ENCODE measurements at places on chromosomes 11 and 22.

GRCh38 chr11:77470971-77471370 lies 2.9 kb downstream of the PAK1 start:
- DNase-seq: no peak

GRCh38 chr11:72278905-72279304 lies 34.9 kb upstream of the PHOX2A start:
- DNase-seq: peak; percentile 71

- no peak for DNase-seq
These were observed 36.0 kb upstream of the OLFML1 start for GRCh38 chr11:7449211-7449840.

GRCh38 chr11:2287091-2287490 lies 14.6 kb downstream of the C11orf21 start:
- no peak for DNase-seq

DNA sequence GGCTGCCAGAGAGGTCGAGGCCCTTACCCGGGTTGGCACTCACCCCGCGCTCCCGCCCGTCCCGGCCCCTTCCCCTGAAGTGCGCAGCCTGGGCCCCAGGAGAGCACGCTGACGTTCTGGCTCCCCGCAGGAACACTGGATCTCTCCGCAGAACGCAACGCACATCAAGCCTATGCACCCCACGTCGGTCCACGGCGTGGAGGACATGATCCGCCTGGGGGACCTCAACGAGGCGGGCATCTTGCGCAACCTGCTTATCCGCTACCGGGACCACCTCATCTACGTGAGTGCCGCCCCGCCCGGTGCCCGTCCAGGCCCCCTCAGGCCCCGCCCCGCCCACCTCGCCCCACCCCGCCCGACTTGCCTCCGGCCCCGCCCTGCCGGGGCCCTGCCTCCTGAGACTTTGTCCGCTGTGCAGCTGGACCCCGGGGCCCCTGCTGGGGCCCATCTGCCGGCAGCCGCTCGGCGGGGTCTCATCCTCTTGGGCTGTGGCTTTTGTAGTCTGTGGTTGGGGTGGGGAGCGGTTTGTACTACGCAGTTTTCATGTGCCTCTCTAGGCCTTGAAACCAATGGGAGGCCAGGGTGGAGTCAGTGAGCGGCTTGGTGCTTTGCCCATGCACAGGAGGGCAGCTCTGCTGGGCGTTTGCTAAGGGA lies 19.7 kb downstream of the MYO7A start:
- no peak for DNase-seq

DNA sequence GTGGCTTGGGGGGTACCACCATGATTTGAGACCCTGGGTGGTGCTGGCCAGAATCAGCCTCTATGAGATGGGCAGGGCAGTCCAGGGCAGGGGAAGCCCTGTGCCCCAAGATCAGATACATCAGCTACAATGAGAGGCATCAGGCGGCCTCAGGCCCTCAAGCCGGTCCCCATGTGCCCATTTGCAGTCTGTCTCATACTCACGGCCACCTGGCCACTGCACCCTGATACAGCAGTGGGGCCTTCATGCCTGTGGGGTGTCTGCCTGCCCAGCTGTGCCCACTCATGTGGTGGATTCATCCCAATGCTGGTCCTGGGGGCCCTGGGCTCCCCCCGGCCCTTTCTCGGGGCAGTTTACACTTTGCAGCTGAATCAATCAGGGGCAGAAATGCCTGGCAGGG lies 42.4 kb upstream of the KCNQ1OT1 start:
- DNase-seq: no peak

- DNase-seq: no peak
These were observed 18.7 kb downstream of the TRIM44 start for GRCh38 chr11:35681163-35681767.

GRCh38 chr11:45662665-45663485 lies 2.5 kb downstream of the CHST1 start:
- peak; percentile 70 for DNase-seq

DNA sequence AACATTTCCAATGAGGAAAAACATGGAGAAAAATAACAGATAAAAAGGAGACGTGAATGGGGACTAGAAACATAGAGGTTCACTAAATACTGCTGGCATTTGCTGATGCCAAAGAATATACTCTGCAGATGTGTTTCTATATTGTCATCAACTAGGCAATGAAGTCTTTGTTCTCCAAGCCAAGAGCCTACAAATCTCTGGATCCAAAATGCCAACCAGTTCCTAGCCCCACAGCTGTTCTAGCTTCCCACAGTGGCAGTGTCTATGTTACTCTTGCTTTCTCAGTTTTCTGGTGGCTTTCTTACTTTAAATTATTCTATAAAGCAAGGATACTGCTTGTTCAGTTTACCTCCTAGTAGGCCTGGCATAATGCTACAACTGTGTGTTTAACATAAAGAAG lies 977.9 kb upstream of the CCDC90B start:
- no peak for DNase-seq

DNA sequence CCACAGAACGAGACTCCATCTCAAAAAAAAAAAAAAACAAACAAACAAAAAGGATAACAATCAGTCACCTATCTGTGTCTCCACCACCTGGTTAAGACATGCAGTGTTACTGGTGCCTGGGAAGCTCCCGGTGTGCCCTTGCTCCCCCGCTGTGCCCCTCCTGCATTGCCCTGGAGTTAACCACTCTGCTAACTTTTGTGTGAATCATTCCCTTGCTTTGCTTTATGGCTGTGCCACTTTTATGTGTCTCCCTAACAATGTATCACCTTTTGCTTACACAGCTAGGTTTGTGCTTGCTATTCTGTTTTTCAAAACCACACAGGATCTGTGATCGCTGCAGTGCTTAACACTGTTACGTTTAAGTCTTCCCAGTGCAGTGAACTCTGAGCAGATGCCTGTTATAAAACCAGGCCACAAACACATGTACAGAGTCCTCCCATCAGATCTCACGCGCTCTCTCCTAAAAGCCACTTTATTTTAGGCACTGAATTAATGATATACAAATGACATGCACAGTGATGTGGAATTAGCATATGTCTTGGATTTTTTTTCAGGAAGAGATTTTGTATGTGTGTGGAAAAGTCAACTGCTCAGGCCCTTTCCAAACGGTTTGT lies 69.9 kb downstream of the BUD13 start:
- DNase-seq: no peak

DNA sequence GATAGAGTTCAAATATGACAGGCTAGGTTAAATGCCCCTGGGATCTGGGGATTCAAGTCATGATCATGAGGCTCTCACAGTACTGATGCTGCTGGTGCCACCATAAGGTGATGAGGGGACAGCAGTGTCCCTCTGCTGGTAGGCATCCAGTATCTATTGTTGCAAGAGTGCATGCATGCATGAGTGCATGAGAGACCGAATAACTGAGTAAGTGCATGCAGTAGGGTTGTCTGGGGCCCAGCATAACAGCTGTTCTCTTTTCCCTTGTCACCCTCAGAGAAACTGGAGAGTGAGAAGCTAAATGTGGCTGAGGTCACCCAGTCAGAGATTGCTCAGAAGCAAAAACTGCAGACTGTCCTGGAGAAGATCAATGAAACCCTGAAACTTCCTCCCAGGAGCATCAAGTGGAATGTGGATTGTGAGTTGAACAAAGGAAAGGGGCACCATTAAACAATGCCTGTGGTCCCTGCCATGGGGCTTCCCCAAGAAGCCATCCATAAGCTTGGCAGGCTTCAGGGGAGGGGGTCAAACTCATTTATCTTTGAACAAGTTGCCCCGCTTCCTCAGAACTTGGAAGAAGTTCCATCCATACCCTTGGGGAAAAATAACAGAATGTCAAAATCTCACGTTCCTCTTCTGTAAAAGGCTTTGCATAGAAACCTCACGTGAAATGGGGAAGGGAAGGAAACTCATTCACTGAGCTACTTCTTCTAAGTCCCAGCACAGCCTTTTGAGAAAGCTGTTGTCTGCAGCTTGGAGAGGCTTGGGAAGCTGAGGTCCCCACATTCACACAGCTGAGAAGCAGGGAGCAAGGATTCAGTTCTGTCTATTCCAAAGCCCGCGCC lies 119.0 kb downstream of the PARVA start:
- peak; percentile 21 for DNase-seq

GRCh38 chr22:20571078-20571503 lies 63.7 kb downstream of the MED15 start:
- DNase-seq: no peak

DNA sequence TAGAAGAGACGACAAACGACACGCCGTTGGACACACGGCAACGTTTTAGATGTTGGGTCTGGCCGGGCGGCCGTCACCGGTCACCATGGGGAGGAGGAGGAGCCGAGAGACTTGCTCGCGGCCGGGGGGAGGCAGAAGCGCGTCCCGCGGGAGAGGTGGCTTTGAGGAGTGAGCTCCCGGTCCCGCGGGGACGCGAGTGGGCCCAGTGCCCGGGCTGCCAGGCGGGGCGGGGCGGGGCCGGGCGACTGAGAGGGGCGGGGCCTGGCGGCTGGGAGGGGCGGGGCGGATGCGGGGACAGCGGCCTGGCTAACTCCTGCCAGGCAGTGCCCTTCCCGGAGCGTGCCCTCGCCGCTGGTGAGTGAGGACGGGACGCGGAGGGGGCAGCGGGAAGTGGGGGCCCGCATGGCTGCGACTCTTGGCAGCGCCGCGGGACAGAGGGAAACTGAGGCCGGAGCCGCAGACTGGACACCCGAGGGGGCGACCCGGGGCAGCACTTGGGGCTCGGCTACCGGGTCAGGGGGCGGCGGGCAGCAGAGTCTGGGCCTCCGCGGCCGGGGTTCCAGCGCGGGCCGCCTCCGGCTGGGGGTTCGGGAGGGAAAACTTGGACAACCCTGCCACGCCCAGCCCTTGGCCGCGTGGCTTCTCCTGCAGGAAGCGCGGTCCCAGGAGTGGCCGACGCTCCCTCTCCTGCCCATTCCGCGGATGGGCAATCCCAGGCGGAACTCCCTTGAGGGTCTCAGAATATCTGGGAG lies at the start of gene TSPO:
TSPO (plus strand) TSS at position 309 of the 752 bp plus-strand sequence. CDS start 7,680 bp downstream, outside the sequence.
- DNase-seq: peak; percentile 47

DNA sequence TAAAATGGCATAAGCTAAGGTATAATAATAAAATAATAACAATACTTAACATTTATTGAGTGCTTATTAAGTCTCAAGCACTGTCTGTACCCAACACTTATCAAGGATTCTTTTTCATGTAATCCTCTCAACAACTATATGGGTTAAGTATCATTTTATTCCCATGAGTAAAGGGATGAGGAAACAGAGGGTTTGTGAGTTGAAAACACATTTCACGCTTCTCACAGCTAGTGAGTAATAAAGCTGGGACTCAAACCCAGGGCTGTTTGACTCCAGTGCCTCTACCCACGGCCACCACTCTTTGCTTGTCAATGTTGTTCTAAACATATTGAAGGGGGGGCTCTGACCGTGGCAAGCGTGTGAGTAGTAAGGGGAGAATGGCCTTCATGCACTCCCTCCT lies 8.7 kb downstream of the CD3E start:
- no peak for DNase-seq

GRCh38 chr11:68213555-68214172 lies 568 bp upstream of the KMT5B start:
- peak; percentile 93 for DNase-seq

DNA sequence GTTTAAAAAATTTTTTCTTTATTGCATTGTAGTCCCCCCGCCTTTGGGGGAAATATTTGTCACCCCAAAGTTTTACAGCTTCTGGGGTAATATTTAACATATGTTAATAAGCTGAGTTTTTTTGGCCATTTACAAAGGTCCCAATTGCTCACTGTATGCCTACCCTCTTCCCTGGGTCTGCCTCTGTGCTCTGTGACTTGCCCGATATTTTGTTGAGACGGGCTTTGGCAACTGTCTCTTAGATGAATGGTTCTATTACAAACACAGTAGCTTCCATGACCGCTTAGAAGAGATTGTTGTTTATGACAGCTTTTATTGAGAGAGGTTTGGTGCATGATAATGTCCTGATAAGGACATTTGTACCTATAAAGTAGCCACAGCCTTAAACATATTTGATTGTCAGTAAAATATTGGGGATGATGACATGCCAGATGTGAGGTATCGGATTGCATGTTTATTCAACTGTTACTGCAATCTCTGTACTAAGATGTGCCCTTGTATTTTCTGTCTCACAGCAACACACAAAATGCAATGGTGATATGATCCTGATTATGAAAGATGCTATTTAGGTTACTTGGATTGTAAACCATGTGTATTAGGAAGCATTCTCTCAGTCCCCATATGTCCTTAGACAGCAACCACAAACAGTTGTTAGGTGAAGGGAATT lies 103.1 kb downstream of the TEAD1 start:
- DNase-seq: peak; percentile 80

- DNase-seq: peak; percentile 38
These were observed 702.4 kb downstream of the NTM start for GRCh38 chr11:132072858-132073211.

GRCh38 chr22:44472598-44472997 lies 25.4 kb downstream of the RTL6 start:
- DNase-seq: no peak

DNA sequence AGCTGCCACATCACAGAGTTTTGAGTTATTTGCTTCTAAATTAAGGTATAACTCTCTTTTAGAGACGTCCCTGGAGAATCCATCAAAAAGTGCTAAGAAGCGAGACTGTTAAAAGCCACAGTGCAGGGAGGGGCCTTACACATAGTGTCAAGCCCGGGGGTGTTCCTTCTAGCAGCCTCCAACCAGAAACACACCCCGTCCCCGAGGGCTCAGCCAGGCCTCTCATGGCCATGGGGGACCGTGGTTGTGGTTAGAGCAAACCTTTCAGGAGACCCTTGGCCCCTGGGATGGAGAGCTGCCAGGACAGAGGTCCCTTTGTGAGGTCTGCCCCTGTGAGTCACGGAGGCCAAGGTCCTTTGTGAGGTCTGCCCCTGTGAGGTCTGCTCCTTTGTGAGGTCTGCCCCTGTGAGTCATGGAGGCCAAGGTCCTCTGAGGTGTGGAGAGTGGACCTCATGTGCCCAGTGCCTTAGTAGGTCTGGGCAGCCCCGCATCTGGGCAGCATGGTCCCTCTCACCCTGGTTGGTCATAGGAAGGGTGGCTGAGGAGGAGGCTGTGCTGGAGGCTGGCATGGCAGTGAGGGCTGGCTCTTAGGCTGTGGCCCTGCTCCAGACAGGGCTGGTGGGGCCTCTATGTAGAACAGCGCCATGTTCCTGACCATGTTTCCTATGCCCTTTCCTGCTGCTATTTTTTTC lies 5.4 kb downstream of the GNAZ start:
- no peak for DNase-seq

- peak; percentile 85 for DNase-seq
These were observed 30.4 kb downstream of the COMMD9 start for GRCh38 chr11:36258730-36259360.

DNA sequence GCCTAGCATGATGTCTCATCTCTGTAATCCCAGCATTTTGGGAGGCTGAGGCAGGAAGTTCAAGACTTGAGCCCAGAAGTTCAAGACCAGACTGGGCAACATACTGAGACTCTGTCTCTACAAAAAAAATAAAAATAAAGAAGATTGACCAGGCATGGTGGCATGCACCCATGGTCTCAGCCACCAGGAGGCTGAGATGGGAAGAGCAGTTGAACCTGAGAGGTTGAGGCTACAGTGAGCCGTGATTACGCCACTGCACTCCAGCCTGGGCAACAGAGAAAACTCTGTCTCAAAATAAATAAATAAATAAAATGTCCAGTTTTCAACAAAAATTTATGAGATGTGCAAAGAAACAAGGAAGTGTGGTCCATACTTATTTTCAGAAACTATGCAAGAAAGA lies 28.3 kb downstream of the EFCAB6 start:
- DNase-seq: no peak

GRCh38 chr11:11856638-11857037 lies 14.9 kb downstream of the USP47 start:
- DNase-seq: peak; percentile 13

Data from HCEC 1CT (cell line).